ENCODE measurements at places on chromosomes 1 and 21.

- DNase-seq = no peak
Measured at GRCh38 chr1:206442101-206442500, 28.2 kb upstream of the IKBKE start.

GRCh38 chr1:36628804-36629203 is 146.1 kb upstream of the CSF3R start:
- DNase-seq = no peak

DNA sequence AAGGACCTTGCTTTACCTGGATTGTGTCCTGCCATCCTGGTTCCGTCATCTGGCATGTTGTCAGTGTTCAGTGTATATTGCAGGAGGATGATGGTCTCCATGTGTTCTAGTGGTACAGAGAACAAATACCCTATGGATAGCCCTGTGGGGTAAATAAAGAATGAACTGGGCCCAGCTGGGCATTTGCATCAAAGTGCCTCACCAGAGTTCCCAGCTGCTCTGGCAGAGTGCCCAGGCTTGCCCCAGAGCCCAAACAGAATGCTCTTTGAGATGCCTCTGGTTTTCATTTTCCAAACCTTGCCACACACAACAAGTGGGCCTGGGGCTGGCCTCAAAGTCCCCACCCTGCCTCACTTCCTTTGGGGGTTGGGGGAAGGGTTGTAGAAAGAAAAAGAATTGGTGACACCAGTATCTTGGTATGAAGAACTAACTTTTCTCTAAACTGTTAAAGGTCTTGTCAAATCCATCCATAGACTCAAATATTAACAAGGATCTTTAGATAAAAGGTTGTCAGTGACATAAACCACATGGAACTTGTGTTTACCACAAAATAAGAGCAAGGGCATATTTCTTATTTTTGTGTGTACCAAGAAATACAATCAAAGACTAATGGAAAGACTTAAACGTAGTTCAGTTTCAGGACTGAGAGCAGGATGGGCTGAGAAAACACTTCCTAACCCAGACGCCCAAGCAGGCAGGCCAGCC is 82.2 kb downstream of the LMO4 start:
- no peak for DNase-seq

- peak; percentile 59 for DNase-seq
Measured at GRCh38 chr1:156160743-156161171, 7.4 kb downstream of the SEMA4A start.

DNA sequence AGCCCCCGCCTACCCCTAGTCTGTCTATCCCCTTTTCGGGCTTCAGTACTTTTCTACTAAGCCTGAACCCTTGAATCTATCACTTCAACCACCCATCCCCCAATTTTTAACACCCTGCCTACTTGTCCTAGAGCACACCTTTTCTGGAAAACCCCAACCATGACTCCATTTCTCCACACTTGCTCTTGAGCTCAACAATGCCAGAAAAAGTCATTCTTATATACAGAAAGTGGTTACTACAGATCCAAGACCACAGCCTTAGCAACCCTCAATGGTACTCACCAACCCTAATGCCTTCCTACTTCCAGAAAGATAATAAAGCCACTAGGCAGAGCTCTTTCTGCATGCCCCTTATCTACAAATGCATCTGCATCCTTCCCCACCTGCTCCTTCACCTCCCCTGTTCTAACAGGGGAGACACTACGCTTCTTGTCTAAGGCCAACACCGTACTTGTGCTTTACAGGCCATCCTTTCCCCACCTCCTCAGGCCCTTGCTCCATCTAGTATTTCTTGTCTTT is 41.2 kb downstream of the DMAP1 start:
- DNase-seq = no peak

GRCh38 chr1:156709757-156710489 is 4.5 kb upstream of the CRABP2 start:
- no peak for DNase-seq

GRCh38 chr1:174938281-174939007 is 61.3 kb upstream of the CACYBP start:
- no peak for DNase-seq

- DNase-seq = no peak
Measured at GRCh38 chr1:201647094-201647493, 108.2 kb downstream of the NAV1 start.

- peak; percentile 10 for DNase-seq
Measured at GRCh38 chr1:153598309-153599172, 14.4 kb downstream of the S100A16 start.

- no peak for DNase-seq
Measured at GRCh38 chr1:212595787-212596714, 12.5 kb upstream of the ATF3 start.

DNA sequence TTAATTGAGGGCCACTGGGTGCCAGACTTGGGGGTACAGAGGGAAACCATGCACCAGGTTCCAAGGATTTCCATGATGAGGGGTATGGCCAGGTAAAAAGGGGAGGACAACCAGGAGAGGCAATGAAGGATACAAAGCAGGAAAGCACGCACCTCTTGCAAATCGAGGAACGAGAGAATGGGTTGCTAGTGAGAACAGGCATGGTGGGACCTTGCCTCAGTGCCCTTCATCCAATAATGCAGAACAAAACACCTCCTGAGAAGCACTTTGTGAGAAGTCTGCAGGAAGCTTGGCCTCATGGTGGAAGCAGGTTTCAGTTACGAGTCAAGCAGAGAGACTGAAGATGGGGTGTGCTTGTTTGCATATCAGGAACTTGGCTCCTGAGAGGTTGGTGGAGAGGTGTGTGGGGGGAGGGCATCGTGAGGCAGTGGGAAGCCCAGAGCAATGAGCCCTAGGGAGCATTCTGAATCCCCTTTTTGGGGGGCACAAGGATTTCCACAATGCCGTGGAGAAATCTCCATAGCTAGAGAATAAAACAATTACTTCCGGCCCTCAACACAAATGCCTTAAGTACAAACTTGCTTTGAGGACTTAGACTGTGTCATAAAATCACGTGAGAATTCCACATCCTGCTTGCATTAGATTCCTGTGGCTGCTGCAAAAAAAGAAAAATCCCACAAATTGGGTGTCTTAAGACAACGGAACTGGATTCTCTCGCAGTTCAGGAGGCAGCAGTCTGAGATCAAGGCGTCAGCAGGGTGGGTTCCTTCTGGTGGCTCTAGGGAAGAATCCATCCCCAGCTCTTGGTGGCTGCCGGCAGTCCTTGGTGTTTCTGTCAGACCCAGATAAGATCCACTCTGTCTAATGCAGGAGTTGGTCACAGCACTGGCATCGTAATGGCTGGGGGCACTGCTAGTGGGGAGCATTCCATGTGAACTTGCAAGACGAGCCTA is 54.9 kb upstream of the BACE2 start:
- no peak for DNase-seq

GRCh38 chr21:35026153-35026500 is 23.0 kb downstream of the RUNX1 start:
- DNase-seq = no peak

DNA sequence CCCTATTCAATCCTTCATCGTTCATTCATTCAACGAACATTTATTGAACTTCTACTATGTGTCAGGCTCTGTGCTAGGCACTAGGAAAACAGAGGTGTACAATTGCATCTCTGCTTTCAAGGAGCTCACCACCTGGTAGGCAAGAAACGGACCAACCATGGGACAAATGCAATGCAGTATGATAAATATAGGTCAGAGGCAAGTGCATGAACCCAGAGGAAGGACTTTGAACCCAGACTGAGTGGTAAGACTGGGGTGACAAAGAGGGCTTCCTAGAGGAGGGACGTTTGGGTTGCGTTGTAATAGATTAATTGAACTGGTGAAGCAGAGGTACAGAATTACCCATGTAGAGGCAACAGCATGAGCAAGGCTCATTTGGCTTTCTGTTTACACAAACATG is 16.4 kb downstream of the CD2 start:
- DNase-seq = no peak

DNA sequence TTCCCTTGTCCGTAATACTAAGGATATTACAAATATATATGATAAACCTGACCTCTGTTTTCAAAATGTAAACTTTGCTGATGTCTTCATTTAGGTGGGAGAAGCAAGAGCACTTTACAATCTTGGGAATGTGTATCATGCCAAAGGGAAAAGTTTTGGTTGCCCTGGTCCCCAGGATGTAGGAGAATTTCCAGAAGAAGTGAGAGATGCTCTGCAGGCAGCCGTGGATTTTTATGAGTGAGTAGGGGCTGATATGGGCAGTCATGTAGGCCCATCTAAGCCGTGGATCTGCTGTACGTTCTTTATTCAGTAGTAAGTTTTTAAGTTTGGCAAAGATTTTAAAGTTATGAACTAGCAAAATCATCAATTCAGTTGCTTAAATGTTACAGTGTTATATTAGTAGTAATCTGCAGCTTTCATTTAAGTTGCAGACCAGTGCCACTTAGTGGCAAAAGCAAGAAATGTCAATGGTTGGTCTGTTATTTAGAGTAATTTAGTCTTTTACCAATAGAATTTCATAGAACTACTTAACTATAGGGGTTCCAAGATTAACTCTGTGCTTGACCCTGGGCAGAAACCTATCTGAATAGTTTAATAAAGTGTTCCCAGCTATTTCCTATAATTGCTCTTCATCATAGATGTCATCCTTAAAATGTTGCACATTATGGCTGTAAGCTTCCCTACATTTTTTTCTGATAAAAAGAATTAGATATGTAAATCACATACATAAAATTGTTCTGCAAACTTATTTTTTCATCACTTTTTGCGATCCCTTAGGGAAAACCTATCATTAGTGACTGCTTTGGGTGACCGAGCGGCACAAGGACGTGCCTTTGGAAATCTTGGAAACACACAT is 21.3 kb downstream of the GPSM2 start:
- DNase-seq = peak; percentile 37

- DNase-seq = no peak
Measured at GRCh38 chr1:68174738-68175113, 57.6 kb downstream of the WLS start.

- peak; percentile 45 for DNase-seq
Measured at GRCh38 chr1:212457740-212458338, 25.1 kb downstream of the NENF start.

All from activated gamma-delta T cell treated with Interleukin-2 at 50 U/mL for 16 hours (primary cell).